Cortex of kidney (tissue), 1 donor: ENCODE measurements at places on chromosomes 13 and 19.

DNA sequence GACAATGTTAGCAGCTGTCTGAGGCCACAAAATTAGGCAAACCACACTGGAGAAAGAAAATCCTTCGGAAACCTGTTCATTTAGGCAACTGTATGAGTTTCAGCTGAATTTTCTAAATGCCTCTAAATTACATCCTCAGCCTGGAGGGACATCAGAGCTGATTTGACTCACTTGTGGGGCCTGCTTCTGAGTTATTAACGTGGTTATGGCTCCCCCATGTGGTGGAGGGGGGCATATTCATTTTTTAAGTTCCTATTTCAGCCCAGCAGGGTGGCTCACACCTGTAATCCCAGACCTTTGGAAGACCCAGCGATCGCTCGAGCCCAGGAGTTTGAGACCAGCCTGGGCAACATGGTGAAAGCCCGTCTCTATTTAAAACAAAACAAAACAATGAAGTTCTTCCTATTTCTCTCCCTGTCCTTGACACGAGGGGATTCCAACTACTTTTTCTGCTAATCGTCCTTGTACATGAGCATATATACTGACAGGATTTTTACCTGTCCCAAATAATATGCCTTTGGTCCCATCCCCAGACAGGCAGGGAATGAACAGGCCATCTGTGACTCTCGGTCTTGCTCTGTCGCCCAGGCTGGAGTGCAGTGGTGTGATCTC lies 31.5 kb upstream of the HIF3A start:
- no peak for DNase-seq

DNA sequence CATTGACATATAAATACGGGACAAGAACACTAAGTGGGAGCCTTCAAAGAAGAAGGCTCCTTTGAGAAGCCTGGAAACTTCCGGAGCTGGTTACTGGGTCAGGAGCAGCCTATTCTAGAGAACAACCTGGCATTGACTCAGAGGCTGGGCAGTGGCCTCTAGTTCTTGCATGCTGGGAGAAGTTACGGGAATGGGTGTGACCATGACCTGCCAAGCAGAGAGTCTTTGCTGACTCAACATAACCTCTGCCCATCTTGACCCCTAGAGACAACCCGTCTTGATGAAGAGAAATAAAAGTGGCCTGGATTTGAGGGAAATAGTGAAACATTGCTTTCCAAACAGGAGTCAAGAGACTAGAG lies 21.0 kb downstream of the STARD13 start:
- no peak for DNase-seq

DNA sequence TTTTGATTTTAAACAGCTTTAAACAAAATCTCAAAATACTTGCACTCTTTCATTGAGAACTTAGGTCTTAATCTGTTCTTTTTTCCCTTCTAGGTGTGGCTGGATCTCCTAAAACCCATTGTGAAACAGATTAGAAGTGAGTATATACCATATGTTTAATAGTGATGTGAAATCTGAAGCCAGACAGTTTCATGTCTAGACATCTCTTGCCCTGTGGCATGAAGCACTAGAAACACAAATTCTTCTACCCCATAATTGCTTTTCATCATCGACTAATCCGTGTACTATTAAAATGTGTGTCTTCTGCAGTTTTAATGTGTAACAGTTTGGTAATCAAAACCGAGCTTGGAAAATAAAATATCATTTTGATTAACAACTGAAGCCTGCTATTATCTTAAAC lies 188.2 kb upstream of the RNF113B start:
- no peak for DNase-seq

GRCh38 chr13:41670873-41671443 lies 213.6 kb downstream of the RGCC start:
- DNase-seq: no peak

DNA sequence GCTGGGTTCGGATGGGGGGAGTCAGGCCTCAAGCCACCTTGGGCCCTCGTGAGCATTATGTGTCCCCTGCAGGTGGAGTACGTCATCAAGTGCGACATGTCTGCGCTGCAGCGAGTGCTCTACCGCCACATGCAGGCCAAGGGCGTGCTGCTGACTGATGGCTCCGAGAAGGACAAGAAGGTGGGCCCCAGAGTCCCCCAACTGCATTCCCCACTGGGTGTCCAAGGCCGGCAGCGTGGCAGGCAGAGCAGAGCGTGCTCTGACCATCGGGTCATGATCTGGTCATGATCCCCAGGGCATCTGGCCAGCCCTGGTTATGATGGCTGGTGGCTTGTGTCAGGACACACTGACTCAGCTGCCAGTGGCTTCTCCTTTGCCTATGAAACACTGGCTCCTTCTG lies 63.4 kb downstream of the SMARCA4 start:
- DNase-seq: no peak
